NCI-H526 treated with DMSO at 0.1 percent for 48 hours (cell line): ENCODE measurements at places on chromosomes 6 and 20.

GRCh38 chr6:16355699-16356446 lies 117.5 kb downstream of the GMPR start:
- no peak for DNase-seq

DNA sequence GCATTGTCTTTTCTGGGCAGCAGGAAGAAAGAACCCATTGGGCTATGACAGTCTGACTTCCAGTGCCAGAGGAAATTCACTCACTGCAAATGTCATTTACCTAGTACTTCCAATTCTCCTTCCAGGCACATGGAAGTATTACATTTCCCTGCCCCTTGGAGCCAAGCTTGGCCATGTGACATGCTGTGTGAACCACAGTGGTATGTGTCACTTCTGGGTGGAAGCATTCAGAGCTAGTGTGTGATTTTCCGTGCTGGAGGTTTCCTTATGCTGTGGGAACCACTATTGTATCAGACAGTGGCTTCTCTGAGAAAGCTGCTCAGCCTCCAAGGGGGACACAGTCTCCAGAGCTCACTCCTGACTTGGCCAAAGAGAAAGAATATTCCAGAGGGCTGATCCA lies 387.6 kb downstream of the CDC5L start:
- no peak for DNase-seq

DNA sequence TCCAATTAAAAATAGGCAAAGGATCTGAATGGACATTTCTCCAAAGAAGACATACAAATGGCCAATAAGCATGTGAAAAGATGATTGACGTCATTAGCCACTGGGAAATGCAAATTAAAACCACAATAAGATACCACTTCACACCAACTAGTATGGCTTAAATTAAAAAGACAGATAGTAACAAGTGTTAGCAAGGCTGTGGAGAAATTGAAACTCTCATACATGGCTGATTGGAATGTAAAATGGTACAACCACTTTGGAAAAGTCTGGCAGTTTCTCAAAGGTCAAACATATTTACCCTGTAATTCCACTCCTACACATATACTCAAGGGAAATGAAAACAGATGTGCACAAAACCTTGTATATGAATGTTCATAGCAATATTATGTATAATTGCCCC lies 83.6 kb downstream of the CEP57L1 start:
- DNase-seq, result no peak

- DNase-seq, result no peak
Observed at GRCh38 chr6:11309947-11310665, 77.6 kb upstream of the NEDD9 start.

DNA sequence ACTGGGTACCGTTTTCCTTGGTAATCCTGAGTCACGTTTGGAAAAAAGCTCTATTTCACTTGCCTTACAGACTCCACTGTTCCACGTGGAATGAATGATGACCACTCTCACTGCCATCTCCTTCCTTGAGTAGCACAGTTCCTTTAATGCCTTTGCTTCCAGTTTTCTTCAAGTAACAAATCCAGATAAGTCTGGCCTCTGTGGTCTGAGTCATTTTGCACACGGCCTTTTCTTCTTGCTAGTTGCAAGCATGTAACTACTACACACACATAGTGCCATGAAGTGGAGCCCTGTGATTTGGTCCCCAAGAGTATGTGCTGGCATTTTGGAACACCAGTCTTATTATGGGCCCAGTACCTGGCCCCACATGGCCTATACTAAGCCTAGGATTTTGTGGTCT lies 182.8 kb downstream of the SASH1 start:
- no peak for DNase-seq

DNA sequence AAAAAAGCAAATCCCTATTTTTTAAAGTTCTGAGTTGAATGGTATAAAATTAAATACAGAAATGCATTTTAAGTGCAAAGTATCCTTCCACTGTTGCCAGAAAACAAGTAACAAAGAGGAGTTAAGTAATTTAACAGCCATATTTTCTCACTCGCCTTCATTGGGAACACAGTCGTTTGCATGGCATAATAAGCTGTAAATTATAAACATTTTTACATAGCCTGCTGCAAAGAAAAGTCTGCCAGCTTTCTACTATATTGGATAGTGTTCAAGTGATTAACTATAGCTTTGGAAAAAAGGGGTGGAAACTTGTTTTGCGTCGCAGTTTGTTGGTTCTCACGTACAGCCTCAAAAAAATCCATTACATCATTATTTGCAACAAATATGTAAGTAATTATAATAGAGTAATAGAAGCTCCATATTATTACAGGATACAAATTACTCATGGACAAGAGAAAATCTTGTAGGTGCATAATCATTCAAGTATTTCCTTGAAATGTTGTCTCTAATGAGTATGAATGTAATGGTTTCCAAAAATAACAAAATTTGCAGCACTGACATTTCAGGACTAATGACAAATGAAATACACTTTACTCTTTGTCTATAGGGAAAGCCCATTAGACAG lies 139.3 kb downstream of the PDSS2 start:
- DNase-seq, result peak; percentile 57

DNA sequence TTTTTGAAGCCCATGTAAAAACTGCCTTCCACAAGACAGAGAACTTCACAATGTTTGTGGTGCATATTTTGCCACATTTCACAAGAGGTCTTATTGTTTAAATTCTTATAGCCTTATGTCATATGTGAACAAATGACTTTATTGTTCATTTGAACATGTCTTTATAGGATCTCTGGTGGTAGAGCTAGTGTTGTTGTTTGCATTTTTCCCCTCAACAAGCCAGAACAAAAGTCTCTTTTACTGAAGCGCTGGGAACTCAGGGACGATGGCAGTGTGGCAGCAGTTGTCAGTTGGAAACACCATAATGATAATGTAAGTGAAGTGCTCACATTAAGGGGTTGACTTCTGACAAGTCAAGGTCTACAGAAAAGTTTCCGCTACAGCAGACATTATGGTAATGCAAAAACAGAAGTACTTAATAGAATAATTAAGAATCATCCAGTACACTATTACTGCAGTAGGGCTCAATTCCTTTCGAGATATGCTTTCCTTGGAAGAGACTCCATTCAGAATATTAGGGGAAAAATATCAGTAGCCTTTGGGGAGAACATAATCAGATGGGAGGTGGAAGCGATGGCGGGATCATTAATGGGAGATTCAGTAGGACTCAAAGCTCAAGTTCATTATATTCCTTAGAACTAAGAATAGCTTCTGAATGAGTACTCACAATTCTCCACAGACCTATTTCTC lies 180.0 kb downstream of the GJA10 start:
- DNase-seq, result peak; percentile 87

- no peak for DNase-seq
Observed at GRCh38 chr20:6685181-6685582, 82.3 kb upstream of the BMP2 start.

DNA sequence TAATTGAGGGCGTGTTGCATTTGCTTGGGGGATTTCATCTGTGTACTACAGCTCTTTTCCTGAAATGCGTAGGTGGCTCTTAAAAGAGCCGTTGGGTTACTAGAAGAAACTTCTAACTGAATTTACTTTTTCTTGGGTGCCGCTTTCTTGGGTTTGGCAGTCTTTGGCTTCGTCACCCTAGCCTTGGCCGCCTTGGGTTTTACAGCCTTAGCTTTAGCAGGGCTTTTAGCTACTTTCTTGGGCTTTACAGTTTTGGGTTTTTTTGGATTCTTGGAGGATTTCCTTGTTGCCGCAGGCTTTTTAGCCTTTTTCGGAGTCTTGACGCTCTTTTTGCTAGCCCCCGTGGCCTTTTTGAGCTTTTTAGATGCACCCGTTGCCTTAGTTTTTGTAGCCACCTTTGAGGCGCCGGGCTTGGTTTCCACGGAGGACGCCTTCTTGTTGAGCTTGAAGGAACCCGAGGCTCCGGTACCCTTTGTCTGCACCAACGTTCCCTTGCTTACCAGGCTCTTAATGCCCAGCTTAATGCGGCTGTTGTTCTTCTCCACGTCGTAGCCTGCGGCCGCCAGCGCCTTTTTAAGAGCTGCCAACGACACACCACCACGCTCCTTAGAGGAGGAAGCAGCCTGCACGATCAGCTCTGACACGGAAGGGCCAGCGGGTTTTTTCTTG lies 54.5 kb downstream of the TRIM38 start:
- no peak for DNase-seq

DNA sequence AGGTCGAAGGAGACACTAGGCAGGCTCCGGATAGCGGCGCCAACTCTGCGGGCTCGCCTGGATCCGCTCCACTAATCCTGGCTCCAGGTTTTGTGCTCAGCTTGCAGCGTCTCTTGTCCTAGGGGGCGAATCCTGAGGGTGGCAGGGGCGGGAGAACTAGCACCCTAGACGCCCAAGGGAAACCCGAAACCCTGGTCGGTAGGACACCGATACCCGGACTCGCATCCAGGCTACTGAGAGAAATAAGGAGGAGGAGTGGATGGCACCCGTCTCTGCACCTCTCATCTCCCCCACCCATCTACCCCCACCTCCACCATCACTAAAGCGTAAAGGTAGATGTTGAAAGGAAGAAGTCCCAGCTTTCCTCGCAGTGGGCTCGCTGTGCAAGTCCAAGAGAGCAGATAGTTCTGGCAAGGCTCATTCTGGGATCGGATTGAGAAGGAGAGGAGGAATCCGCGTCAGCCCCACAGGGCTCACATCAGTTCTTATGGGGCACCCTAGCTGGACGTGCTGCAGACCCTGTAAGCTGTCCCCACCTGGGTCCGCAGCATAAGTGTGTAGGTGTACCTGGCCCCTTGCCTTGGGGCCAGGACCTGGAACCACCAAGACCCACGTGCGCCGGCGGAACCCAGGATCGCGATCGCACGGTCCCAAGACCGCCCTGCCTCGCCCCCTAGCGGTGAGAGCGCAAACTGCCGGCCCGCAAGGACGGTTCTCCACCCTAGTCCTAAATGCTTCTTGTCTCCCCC lies 6.9 kb downstream of the SLC32A1 start:
- peak; percentile 57 for DNase-seq

DNA sequence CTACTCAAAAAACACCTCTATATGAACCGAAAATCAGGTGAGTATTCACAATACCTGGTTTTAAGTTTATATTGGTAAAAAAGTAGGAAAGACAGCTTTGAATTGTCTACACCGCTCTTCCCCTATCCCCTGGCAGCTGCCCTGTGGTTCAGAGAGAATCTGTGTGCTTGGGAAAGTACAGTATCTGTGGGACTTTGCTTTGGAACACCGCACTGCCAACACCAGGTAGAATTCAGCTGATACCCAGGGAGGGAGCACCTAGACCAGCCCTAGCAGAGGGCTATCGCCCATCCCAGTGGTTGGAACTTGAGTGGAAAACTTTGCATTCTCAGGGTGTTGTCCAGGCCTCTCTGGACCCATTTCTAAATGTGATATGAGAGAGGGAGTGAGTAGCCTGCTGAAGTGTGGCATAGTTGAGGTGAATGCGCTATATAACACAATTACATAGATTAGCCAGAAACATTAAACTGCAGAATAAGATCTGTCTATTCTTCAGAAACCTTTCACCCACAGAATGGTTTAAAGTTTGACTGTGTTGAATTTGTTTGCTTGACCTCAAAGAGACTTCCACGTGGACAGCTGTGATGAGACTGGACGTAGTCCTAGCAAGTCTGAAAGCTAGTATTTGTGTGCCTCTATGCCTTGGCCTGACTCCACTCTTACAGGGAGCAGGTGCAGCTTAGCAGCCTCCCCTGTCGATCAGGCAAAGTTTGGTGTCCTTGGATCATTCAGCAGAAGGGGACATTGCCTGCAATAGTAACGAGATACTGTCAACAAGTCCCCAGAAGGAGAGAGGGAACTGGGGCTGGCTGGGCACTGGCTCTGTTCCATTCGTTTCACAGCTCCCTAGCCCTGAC lies 11.5 kb upstream of the MPC1 start:
- DNase-seq, result no peak

DNA sequence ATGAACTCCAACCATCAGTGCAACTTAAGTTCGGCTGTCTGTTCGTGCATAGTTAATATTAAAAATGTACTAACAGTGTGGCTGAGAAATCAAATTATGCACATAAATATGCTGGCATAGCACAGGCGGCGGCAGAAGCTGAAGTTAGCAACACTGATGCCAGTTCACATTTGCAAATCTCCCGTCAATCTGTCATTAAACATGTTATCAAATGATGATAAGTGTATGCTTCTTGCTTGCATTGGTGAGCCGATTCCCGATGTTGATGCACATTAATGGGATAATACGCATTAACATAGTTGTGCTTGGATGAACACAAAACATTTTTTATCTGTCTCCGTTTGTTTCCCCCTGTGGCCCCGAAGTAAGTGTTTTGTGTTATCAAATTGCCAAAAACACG lies 309.4 kb downstream of the ZNF217 start:
- DNase-seq, result no peak

GRCh38 chr6:85600713-85601313 lies 7.2 kb upstream of the SNX14 start:
- no peak for DNase-seq

- peak; percentile 5 for DNase-seq
Observed at GRCh38 chr20:31919410-31920155, 32.3 kb downstream of the PDRG1 start.

DNA sequence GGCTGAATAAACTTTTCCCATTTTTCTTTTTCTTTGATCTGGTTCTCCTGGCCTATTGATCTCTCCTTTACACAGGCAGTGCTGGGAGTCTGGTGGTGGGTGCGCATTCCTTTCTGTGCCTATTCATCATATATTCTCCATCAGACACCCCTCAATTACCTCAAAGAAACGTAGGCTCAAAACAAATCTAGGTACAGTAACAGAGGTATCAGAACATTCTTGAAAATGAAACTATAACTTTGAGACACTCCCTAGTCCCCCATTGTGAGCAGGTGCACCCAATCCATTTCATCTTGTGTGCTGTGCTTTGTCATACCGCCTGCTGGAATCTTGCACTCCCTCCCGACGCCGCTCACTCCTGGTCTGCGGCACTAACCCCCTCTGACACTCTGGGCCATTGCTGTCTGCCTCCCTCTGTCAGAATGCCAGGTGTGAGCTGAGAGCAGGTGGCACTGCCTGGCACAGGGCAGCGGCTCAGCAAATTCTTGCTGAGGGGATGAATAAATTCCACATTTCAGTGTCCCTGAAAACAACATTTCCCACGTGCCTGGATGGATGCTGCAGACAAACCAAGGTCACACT lies 303.4 kb upstream of the EXOC2 start:
- DNase-seq, result no peak

- DNase-seq, result no peak
Observed at GRCh38 chr6:158332237-158332636, 20.0 kb downstream of the TULP4 start.

DNA sequence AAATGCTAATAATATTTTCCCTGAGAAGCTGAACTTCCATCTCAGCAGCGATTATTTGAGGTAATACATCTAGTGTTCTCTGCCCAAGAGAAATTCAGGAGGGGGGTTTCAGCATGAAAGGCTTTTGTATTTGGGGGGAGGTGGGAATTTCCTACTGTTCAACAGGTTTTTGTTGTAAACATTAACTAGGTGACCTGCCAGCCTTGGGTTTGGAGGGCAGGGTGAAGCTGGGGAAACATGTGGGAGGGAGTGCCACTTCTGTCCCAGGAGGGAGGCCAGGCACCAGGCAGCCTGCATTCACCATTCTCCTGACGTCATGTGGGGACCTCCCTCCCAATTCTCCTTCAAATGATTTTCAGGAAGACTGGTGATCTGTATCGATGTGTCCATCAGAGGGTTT lies 37.7 kb upstream of the PKHD1 start:
- DNase-seq, result no peak
